ENCODE measurements at places on chromosomes 16 and 17.

GRCh38 chr17:4214157-4214556 is 49.6 kb downstream of the ANKFY1 start:
- no peak for DNase-seq

- DNase-seq, result no peak
Measured at GRCh38 chr17:59466946-59467801, 98.2 kb upstream of the DHX40 start.

GRCh38 chr17:28055546-28056275 is 13.2 kb downstream of the NLK start:
- no peak for DNase-seq

GRCh38 chr17:72699545-72699944 is 392.9 kb downstream of the SLC39A11 start:
- DNase-seq, result no peak

DNA sequence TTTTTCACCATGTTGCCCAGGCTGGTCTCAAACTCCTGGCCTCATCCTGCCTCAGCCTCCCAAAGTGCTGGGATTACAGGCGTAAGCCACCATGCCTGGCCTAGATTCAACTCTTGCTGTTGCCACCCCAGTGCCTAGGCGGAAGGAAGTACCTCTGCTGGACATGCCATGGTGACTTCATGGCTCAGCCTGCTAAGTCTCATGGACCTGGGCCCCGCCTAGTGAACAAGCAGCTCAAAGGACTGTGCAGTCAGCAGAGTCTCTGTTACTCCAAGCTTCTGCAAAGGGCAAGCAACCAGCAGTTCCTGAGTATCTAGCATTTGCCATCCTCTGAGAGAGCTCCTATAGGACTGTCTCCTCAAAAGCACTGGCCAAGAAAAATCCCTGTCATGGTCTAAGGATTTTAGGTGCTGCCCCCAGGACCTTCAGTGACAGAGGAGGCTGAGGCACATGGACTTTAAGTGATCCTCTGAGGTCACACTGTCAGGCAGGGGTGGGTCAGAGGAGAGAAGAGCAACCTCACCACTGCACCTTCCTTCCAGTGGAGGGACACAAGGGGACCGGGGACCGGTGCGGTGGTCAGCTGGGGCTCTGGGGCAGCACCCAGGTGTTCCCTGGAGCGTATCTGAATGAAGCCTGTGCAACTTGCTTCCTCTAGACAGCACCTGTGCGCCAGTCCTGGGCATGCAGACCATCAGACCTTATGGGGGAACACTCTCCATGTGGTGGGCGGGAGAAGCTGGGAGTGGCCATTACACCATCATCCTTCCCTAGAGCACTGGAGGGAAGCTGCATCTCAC is 71.3 kb downstream of the IL21R start:
- no peak for DNase-seq

GRCh38 chr16:47037396-47037745 is 63.9 kb upstream of the DNAJA2 start:
- no peak for DNase-seq

- no peak for DNase-seq
Measured at GRCh38 chr17:39200070-39200879, at the start of gene RPL19. Gene RPL19, plus strand, starts transcription at chr17:39200283. Its CDS starts 62 bp downstream, at chr17:39200345.

DNA sequence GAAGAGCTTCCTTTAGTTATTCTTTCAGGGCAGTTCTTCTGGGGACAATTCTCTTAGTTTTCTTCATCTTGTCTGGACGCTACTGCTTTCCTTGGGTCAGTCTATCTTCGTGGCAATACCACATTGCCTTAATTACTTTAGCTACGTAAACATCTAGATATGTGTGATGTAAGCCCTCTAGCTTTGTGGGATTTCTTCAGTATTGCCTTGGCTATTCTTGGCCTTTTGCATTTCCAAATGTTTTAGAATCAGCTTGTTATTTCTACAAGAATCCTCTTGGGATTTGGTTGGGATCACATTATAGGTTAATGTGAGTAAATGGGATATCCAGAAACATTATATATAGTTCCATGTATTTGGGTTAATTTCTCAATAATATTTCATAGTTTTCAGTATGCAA is 9.0 kb upstream of the ST6GALNAC2 start:
- no peak for DNase-seq

DNA sequence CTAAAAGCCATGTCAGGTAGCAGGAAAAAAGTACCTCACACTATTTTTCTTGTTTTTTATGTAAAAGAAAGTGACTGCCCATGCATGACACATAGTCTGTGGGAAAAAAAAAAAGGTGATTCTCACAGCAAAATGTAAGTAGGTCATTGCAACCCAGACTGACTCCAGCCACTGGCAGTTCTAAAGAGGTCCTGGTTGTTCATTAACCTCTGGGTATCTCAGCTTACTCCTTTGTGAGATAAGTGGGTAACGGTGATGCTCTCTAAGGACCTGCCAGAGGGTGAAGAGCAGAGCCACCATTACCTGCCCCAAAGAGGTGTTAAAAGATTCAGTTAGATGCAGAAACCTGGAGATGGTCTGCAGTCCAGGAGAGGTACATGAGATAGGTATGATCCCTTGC is 531.9 kb downstream of the GRIN2A start:
- no peak for DNase-seq

DNA sequence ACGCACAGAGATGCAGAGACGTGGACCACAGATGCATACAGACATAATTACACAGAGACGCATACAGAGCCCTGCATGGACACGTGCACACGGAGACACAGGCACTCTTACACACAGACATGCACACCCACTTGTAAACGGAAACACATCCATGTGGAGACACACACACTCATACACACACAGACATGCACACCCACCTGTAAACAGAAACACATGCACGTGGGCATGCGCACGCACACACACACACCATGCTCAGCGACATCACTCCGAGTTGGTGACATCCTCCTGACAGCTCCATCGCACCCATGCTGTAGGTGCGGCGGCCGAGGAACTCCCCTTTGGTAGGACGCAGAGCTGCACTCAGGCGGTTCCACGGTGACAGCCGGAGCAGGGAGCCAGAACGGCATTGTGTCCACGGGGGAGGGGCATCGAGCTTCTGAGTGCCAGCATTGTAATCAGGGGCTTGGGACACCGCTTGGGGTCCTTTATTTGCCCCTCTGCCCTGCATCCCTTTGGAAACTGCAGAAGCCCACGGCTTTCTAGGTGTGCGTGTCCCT is 233.5 kb downstream of the RBFOX3 start:
- DNase-seq, result no peak

DNA sequence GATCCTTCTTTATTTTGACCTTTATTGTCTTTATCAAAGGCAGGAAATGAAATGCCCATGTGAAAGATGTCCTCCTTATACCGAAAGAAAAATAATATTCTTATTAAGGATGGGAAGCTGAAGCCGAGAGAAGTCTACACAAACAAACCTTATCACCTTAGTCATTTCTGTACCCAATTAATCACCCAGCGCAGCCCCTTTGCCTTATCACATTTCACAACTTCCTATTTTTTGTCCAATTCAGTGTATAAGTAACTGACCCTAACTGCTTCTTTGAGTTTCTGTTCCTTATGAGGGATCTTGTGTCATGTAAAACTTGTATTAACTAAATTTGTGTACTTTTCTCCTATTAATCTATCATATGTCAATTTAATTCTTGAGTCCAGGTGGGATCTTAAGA is 16.4 kb upstream of the CCL23 start:
- DNase-seq, result no peak

DNA sequence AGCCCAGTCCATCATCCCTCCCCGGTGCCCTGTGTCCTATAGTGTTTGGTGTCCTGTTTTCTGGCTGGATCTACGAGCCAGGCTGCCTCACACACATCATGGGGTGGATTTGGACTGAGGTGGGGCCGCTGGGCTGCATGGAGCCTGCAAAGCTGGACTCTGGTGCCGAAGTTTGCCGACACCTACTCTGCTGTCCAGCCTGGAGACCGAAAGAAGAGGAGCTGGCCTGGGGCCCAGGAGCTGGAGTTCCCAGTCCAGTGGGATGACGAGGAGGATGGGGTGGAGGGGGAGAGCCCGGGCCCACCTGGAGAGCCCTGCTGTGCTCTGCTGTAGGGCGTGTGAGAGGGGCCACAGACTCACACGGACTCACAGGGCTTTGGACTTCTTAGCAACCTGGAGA is 40.3 kb upstream of the ENPP7 start:
- no peak for DNase-seq

GRCh38 chr16:71706046-71706445 is 18.5 kb downstream of the PHLPP2 start:
- DNase-seq, result no peak

DNA sequence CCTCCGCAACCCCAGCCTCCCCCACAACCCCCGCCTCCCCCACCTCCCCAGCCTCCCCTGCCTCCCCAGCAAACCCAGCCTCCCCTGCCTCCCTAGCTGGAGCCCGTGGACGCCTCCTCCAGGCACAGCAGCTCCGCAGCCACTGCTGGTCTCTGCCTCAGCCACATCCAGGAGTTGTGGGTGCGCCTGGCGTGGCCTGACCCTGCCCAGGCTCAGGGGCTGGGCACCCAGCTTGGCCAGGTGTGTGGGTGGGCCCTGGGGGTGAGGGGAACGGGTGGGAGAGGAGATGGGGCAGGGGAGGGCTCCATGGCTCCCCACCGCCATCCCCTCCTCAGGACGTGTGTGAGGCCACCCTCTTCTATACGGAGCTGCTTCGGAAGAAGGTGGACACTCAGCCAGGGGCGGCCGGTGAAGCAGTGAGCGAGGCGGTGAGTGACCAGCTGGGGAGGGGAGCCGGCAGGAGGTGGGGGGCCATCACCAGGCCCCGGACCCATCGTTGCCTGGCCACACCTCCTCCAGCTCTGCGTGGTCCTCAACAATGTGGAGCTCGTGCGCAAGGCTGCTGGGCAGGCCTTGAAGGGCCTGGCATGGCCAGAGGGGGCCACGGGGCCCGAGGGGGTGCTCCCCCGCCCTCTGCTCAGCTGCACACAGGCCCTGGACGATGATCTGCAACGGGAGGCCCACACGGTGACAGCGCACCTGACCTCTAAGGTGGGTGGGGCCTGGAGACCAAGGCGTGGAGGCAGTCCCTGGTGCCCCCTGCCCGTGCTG is 5.8 kb downstream of the TSR3 start:
- no peak for DNase-seq

DNA sequence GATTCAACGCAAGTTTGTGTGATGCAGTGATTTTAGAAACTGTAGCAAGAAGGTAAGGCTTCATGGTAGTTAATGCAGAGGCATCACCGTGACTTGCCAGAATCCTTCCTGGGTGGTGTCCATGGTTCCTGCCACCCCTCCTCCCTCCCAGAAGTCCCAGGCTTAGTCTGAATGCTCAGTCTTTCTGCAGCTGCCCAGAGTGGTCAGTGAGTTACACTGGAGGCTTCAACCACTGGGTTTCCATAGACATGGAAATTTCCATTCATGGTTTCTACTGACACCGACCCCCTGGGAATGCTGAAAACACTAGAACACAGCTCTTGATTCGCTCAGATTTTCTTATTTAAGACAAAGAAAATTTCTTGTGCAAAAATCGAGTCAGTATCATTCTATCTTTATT is 159.4 kb upstream of the HSBP1 start:
- no peak for DNase-seq
